Glomerular endothelial cell (primary cell): ENCODE measurements at places on chromosomes 1 and 21.
A peak's percentile ranks its signal among the peaks of the same experiment; 100 is the strongest.

GRCh38 chr1:107897438-107898345, 67.3 kb downstream of the VAV3 start:
- DNase-seq = no peak

DNA sequence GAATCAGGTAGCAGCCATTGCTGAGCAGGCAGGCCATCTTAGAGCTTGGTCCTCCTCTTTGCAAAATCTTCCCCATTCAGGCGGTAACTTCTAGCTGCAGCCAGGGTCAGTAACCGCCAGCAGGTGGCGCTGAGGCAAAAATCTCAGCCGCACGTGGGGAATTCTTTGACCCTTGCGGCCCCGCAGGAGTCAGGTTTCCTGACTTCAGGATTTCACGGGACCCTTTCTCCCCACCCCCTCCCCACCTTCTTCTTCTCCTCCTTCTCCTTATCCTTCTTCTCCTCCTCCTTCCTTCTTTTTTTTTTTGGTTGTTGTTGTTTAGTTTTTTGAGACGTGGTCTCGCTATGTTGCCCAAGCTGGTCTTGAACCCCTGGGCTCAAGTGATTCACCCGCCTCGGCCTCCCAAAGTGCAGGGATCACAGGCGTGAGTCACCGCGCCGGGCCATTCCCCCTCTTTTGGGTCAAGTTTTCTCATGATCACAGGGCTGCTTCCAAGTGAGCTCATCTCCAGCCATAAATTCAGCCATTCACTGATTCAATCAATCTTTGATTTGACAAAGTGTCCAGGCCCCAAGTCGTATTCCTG, 33.4 kb upstream of the TENT5B start:
- no peak for DNase-seq

GRCh38 chr1:103110701-103111100, 2.4 kb upstream of the COL11A1 start:
- no peak for DNase-seq

DNA sequence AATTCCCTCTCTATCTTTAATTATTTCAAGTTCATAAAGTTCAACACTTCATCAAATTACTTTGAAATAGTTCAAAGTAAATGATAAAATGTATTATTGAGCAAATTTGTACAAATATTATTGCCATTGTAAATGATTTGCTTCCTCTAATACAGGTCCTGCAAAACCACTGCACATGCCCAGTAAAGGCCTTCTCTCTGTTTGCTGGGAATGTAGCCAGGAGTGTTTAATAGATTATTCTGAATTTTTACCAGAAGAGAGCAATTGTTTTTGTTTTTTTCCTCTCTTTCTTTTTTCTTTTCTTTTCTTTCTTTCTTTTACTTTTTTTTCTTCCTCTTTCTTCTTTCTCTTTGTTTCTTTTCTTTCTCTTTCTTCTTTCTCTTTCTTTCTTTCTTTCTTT, 486.3 kb downstream of the PTBP2 start:
- no peak for DNase-seq

- DNase-seq = peak; percentile 47
Observed at GRCh38 chr1:93692983-93693591, 11.4 kb upstream of the BCAR3 start.

GRCh38 chr1:8816831-8817411, 519 bp downstream of the RERE start:
- no peak for DNase-seq
